ENCODE measurements at places on chromosomes 3 and 15.

- DNase-seq: no peak
Measured at GRCh38 chr3:54339608-54340007, 217.3 kb downstream of the CACNA2D3 start.

- no peak for DNase-seq
Measured at GRCh38 chr3:63207066-63207590, 71.0 kb upstream of the SYNPR start.

GRCh38 chr3:58357402-58357801 is 24.7 kb downstream of the PXK start:
- DNase-seq: peak; percentile 22

- DNase-seq: no peak
Measured at GRCh38 chr3:132317229-132317948, at the start of gene ACP3. Gene ACP3 (plus strand): TSS chr3:132317407. CDS start chr3:132317457, 50 bp downstream.

DNA sequence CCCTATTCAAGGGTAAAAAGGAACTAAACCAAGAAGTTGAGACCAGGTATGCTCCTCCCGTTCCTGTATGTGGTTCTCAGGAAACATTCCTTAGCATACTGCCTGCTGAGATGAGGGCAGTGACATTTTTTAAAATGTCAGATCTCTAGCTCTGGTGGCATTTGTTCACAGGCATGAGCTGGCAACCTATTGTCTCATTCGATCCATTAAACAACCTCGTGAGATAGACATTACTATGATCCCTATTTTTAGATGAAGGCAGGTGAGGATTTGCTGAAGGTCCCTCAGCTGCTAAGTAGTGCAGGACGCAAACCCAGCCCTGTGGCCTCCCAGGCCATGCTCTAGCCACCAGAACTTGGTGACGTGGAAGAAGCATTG is 74.9 kb downstream of the SIDT1 start:
- DNase-seq: no peak

GRCh38 chr15:26771578-26772153 is 1.2 kb downstream of the GABRB3 start:
- DNase-seq: no peak

- no peak for DNase-seq
Measured at GRCh38 chr3:161069511-161070251, 35.5 kb downstream of the B3GALNT1 start.

- DNase-seq: no peak
Measured at GRCh38 chr3:144362126-144362525, 390.5 kb downstream of the DIPK2A start.

- no peak for DNase-seq
Measured at GRCh38 chr3:45655906-45656305, 33.3 kb upstream of the SACM1L start.

- DNase-seq: no peak
Measured at GRCh38 chr3:72999951-73000350, 3.3 kb downstream of the PPP4R2 start.

DNA sequence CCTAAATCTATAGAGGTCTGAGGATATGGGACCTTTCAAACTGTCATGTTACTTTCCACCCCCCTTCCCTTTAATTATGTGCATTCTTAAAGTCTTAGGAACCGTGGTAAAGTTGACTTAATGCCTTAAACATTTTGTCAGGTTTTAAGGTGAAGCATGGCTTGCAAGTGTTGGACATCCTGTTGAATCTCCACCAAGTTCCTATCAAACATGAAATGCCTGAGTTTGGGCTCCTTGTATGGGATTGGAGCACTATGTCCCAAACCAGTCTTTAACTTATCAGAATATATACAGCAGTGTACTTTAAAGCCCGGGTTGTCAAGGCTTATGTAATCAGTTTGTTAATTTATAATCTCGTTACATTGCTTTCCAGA is 1.1 kb downstream of the SNRK start:
- no peak for DNase-seq

- DNase-seq: no peak
Measured at GRCh38 chr3:31917303-31918005, 63.6 kb downstream of the OSBPL10 start.

GRCh38 chr15:67750371-67750770 is 74.9 kb upstream of the SKOR1 start:
- DNase-seq: no peak

GRCh38 chr3:158109295-158109803 is 540 bp upstream of the RSRC1 start:
- no peak for DNase-seq

DNA sequence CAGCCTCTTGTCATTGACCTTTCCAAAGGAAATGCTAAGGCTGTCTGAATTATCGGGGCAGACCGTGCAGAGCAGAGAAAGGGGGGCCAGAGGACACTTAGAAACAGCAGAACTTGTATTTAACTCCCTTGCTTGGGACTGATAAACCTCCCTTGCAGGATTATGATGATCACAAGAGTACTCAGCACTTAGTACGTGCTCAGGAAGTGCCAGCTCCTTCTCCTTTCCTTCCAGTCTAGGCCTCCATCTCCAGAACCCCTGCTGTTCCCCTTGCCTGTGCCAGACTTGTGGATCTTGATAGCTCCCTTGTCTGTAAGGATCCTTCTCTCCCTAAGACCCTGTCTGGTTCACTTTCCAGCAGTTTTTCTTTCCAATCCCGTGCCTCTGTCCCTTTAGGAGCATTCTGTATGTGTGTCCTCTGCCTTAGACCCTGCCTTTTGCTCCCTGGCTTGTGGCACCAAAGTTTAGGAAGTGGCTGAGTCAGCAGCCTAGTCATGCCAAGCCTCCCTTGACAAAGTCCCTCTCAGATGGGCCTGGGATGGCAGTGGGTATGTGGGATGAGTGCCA is 747 bp downstream of the SORD start:
- no peak for DNase-seq

- no peak for DNase-seq
Measured at GRCh38 chr3:141360888-141361598, 7.3 kb upstream of the ZBTB38 start.

DNA sequence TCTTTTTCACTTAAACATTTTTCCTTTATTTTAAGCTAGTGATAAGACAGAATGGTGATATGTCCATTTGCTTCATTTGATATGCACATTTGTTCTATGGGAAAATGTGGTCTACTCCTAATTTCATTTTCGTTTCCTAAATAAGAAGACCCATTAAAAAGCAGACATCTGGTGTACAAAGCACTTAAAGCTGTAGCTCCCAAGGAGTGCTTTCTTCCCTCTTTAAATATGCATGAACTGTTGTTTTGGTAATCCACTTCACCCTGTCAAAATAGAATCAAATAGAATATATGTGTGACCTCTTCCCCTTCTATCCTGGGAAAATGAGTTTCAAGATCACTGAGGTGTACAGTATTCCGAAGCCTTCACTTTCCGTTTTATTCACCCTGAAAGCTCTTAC is 182.8 kb downstream of the ROBO2 start:
- DNase-seq: no peak

- DNase-seq: peak; percentile 29
Measured at GRCh38 chr3:12286927-12287726, 1.7 kb upstream of the PPARG start.

DNA sequence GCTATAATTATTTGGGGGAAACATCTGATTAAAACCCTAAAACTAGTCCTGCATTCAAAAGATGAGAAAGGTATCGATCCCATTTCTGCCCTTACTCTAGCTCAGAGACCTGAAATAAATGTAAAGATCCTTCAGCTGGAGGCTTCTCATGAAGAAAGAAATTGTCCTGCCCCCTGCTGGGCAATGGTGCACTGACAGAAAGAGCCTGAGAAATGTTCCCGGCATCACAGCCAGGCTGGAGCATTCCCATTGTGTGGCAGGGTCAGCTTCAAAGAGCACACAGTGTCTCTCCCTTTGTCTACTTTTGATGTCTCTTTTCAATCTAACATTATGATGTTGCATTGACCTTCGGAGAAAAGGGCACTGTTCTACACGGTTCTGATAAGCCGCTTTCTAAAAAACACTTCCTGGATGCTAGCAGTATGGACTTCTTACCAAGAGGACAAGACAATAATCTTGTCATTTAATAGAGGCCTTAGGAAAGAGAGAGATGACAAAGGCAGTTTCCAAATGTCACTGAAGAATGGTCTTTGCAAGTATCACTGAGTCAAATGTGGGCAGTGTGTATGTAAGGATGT is 287.5 kb downstream of the MAGI1 start:
- DNase-seq: peak; percentile 9

DNA sequence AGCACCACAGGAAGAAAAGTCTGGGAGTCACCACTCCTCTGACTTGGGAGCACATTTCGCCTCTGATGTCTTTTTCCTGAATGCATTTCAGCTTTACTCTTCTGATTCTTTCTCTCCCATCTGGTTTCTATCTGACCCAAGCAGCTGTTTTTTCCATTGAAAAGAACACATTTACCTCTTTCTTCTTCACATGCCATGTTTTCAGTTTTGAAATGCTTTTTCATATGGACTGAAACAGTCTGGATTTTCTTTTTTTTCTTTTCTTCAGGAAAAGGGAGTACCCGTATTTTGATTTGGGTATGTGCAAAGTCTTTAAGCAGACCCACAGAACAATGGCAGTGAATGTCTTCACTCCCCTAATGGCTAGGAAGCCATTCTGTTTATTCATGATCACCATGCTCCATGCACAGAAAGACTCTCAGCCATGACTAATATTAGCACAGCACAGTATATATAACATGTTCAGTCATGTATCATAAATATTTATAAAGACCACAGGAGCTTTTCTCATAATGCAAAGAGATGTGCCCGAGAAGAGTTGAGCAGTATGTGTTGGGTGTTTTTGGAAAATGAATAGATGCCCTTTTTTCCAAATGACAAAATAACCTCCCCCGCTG is 82.7 kb upstream of the LRIG1 start:
- no peak for DNase-seq

DNA sequence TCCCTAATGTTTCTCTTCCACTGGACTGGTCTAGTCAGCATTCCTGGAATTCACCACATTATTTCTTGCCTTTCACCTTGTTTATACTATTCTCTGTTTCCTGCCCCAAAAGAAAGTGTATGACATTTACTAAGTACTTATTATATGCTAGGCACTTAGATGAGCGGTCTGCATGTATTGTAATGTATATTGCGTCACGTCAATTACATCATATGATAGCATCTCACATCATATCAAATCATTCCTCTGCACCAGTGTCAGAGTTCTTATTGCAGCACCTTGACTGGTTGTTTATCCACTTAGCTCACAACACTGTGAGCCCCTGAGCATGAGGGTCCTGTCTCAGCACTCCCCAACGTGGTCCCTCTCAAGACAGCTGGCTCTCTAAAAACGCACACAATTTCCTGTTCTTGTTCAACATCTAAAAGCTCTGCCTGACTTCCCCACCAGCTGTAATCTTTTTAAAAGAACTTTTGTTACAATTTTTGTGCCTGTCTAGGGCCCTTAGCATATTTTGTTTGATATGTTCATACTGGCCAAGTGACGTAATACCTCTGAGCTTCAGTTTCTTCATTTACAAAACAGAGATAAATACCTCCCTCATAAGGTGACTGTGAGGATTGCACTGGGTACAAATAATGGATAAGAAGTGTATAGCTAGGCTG is 58.8 kb downstream of the ARHGAP31 start:
- no peak for DNase-seq

- no peak for DNase-seq
Measured at GRCh38 chr3:111610189-111610588, 15.0 kb upstream of the ZBED2 start.

DNA sequence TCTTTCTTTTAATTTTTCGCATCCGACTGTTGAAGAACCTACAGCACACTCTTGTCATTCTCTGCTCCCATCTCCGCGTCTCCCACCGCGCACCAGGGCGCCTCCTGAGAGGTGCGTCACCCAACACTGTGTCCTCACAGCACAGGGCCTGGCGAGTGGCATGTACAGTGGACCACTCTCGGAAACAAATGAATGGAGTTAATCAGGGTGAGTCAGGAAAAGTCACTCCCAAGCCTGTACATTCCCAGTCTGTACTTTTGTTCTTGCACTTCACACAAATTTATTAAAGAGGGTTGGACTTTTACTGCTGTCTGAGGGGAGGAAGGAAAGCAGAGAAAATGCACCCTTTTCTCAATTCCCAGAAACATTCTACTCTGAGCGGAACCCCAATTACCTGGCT is 625 bp downstream of the COL6A6 start:
- no peak for DNase-seq

GRCh38 chr3:63096248-63097058 is 181.7 kb upstream of the SYNPR start:
- no peak for DNase-seq

GRCh38 chr15:51234176-51234927 is 104.0 kb downstream of the CYP19A1 start:
- DNase-seq: no peak

DNA sequence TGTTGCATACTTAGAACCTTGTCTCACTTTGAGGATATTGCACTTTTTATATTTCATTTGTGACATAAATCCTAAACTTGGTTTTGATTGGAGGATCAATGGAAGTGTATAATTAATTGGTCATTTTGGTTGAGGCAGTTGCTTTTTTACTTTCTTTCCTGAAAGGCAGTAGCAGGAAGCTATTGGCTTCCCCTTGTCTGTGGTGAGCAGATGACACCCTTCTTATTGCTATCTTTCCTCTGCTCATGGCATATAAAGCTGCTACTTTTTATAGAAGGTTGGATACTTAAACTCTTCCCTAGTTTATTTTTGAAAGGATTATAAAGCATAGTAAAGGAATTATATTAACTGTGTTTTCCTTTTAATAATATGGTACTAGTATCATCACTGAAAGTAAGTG is 28.6 kb downstream of the FAM98B start:
- no peak for DNase-seq

DNA sequence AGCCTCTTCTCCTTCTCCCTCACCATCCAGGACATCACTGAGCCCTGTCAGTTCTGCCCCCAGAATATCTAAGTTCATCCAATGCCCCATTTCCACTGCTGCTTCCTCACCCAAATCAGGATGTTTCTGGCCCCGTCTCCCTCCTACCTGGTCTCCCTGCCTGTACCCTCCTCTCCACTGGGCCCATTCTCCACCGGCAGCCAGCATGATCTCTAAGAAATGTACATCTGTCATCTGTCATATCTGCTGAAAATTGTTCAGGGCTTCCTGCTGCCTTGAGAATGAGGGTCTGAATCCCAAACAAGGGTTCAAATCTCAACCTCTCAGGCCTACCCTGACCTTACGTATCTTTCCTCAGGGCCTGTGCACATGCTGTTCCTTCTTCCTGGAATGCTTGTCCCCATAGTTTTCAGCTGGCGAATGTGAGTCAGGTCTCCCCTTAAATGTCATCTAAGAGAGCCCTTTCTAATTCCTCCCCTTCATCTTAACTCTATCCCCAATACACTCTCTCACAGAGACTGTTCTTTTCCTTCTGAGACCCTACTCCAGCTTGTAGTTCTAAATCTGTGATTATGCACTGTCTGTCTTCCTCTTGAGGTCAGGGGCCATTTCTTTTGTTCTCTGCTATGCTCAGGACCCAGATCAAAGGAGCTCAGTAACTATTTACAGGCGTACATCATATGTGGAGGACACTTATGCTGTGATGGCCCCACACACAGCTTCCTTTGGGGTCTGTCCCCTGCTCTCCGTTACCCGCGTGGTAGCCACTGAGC is 40.8 kb downstream of the SMAD3 start:
- DNase-seq: no peak

DNA sequence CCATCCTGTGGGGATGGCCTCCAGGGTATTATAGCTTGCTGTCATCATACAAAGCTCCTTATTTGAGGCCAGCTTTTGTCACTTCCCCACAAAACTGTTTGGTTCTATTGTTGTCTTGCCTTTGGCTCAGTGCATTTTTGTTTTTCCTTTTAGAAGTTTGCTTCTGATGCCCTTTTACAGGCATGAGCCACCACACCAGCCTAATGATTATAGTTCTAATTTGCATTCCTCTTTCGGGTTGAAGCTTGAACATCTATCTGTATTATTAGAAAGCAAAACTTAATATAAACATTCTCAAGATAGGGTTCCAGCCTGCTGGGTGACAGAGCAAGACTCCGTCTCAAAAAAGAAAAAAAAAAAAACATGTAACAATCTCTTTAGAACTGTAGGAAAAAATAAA is 39.8 kb downstream of the SMARCC1 start:
- DNase-seq: no peak

GRCh38 chr15:66591322-66591862 is 25.6 kb upstream of the LCTL start:
- no peak for DNase-seq
